ENCODE measurements at places on chromosomes 7 and 10. TPM values are rescaled to one million over a fixed set of nuclear protein-coding genes. Genes with fewer than 3 reads are reported as not detected.

GRCh38 chr10:116112232-116113231 is 160.5 kb downstream of the GFRA1 start:
- no peak for DNase-seq

GRCh38 chr7:24540956-24541355 is 32.3 kb upstream of the PALS2 start:
- no peak for DNase-seq

Gene TMEM140
- 12.7 TPM for total RNA-seq

DNA sequence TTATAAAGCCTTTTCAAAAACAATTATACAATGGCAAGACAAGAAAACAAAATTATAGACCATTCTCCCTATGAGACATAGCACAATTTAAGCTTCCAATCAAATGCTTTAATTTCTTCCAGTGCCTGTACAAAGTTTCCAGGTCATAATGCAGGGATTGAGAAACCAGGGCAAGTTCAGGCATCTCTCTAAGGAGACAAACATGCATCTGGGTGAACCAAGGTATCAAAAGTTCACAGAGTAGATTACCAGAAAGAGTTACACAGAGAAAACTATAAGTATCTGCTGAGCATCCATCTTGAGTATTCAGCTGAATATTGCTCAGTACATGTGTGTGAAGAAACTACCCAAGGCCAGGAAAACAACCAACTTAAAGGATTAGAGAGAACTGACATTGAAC is 89.1 kb downstream of the COL28A1 start:
- DNase-seq = no peak

DNA sequence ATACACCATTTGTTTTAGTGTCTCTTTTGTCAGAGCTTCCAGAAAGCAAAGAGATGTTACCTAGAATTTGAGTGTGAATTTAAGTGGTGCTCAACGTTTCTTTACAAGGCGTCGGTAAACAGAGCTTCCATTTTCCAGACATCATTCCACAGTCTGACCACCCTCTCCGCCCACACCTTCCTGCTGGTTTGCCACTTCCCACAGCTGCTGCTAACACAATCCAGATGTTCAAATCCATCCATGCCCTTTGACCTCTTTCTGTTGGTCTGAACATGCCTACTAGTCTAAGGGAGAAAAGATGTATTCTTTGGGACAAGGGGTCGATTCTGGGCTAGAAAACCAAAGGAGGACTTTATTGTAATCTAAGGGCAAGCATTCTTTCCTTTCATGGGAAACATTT is 86.1 kb downstream of the FAM107B start:
- no peak for DNase-seq

GRCh38 chr10:116538456-116538855 is 7.3 kb upstream of the PNLIP start:
- DNase-seq = no peak

GRCh38 chr7:139915268-139915863 is 86.3 kb downstream of the TBXAS1 start:
- no peak for DNase-seq

- no peak for DNase-seq
Measured at GRCh38 chr10:124597846-124598165, 136.2 kb downstream of the LHPP start.

Gene ADIRF
- not detected for total RNA-seq

- no peak for DNase-seq
Measured at GRCh38 chr7:112420236-112420861, 29.9 kb upstream of the IFRD1 start.

- no peak for DNase-seq
Measured at GRCh38 chr7:19369182-19369581, 224.0 kb upstream of the FERD3L start.

GRCh38 chr7:147810269-147810668 is 780.3 kb upstream of the C7orf33 start:
- DNase-seq = no peak

Gene PCDH15
- total RNA-seq = not detected

DNA sequence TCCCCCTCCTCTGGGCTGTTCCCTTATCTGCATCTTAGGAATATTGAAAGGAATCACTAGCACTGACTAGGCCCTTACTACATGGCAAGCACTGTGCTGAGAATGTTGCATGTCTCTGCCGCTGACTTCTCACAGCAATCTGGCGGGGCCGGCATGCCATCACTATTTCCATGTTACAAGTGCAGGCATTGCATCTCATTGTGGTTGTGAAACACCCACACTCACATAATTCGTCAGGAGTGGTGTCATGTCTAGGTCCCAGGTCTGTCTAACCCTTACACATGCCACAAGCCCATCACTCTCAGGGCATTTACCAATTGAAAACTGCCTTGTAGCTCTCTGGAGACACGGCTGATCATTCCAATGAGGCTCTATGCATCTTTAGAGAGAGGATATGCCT is 8.5 kb upstream of the IL2RA start:
- peak; percentile 80 for DNase-seq
